ENCODE measurements at places on chromosomes 12 and 14. TPM values are rescaled to one million over a fixed set of nuclear protein-coding genes. Genes with fewer than 3 reads are reported as not detected.

CABP1 gene
- total RNA-seq = 6.9 TPM

ACSS3 gene
- total RNA-seq = not detected

RFLNA gene
- total RNA-seq = not detected

PTHLH gene
- not detected for total RNA-seq

VRTN gene
- not detected for total RNA-seq

SERPINA12 gene
- not detected for total RNA-seq

ACSM4 gene
- total RNA-seq = not detected

- ATAC-seq = no peak
- no peaks in the 10 kb centered on the region for H3K4me1 ChIP-seq
- peaks cover 3% of the 10 kb centered on the region for H3K27me3 ChIP-seq
- no peak overlapping the region for H3K27ac ChIP-seq
- H3K4me3 ChIP-seq = no peak overlapping the region
These were observed 98.3 kb downstream of the PDZRN4 start for GRCh38 chr12:41286426-41286825.

DNA sequence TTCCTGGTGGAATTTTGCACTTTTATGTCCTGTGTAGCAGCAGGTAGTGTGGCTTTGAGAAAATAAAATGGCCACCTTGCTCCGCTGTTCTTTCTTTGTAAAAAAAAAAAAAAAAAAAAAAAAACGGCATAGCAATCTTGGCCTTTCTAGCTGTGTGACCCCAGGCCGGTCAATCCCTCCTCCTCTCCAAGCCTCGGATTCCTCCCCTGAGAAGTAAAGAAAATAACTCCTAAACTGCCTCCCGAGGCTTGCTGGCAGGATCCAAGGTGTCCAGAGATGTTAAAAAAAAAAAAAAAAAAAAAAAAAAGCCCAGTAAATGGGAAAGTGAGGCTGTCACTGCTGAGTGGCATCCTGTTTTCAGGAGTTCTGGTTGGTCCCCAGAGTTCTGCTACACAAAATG, 23.9 kb upstream of the MAP1LC3B2 start:
- H3K27me3 ChIP-seq = no peaks in the 10 kb centered on the region
- H3K4me1 ChIP-seq = peaks cover 26% of the 10 kb centered on the region
- no peaks in the 10 kb centered on the region for H3K36me3 ChIP-seq
- ATAC-seq = no peak

- peak overlapping the region; percentile 98 for H3K27ac ChIP-seq
- peak overlapping the region; percentile 99 for H3K4me3 ChIP-seq
- H3K27me3 ChIP-seq = peaks cover 3% of the 10 kb centered on the region
- peaks cover 33% of the 10 kb centered on the region for H3K4me1 ChIP-seq
- ATAC-seq = peak; percentile 25
- peaks cover 65% of the 10 kb centered on the region for H3K36me3 ChIP-seq
These were observed 1.6 kb downstream of the VDR start for GRCh38 chr12:47903151-47903611.

DNA sequence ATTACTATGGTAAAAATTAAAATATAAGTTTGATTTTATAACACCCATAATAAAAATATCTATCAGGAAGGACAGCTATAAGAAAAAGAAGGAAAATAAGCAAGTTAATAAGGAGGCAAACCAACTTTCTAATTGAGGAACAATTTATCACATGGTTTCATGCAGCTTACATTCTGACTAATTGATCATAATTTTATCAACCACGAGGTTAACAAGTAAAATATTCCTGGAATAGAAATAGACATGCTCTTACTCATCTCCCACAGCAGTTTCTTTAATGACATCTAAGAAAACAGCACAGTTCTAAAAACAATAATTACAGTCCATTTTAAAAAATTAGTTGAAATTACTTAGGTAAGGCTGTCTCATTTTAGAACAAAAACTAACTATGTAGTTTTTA, 130.8 kb upstream of the KRR1 start:
- H3K27me3 ChIP-seq = no peaks in the 10 kb centered on the region
- peaks cover 19% of the 10 kb centered on the region for H3K4me1 ChIP-seq
- peaks cover 6% of the 10 kb centered on the region for H3K36me3 ChIP-seq
- ATAC-seq = peak; percentile 36

DNA sequence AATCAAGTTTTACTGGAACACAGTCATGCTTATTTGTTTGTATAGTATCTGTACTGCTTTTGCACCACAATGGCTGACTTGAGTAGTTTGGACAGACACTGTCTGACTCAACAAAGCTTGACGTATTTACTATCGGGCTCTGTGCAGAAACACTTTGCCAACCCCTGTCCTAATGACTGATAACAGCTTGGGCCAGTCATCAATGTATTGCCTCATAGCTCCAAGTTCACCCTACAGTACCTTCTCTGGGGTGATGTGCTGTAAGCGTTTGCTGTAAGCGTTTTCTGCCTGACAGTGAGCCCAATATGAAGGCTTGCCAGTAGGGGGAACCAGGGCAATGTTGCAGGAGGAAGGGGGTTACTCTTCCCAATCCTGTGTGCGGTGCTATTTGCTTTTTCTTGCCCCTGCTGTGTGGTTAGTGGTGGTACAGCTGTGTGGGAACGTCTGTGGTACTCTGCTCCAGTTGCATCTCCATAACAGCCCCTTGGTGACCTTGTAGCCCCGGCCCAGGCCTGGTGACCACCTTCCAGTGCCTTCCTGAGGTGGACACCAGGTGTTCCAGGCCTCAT, 5.4 kb upstream of the CCDC177 start:
- H3K4me1 ChIP-seq = no peaks in the 10 kb centered on the region
- peak; percentile 11 for ATAC-seq
- H3K27ac ChIP-seq = no peak overlapping the region
- no peaks in the 10 kb centered on the region for H3K36me3 ChIP-seq
- H3K4me3 ChIP-seq = no peak overlapping the region
- peaks cover 14% of the 10 kb centered on the region for H3K27me3 ChIP-seq

DNA sequence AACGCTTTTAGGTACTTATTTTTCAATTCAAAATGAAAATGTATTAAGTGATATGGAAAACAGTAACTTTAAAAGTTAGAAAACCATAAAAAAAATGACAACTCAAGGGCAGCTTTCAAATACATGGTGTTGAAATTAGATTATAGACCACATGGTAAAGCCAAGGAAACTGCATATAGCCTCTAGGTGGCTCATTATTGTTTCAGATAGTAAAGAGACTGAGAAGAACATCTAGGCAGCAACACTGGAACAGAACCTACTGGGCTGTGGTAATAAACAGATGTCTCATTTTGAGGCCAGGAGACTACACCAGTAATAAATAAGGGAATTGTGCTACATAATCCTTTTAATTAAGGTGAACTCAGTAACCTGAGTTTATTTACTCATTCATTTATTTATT, 13.0 kb downstream of the FBXO33 start:
- H3K27ac ChIP-seq = no peak overlapping the region
- no peak for ATAC-seq
- H3K4me1 ChIP-seq = peaks cover 15% of the 10 kb centered on the region
- H3K27me3 ChIP-seq = no peaks in the 10 kb centered on the region
- no peak overlapping the region for H3K4me3 ChIP-seq

- H3K36me3 ChIP-seq = no peaks in the 10 kb centered on the region
- peaks cover 24% of the 10 kb centered on the region for H3K27me3 ChIP-seq
- H3K4me3 ChIP-seq = no peak overlapping the region
- no peaks in the 10 kb centered on the region for H3K4me1 ChIP-seq
- ATAC-seq = no peak
These were observed 24.2 kb downstream of the GLT8D2 start for GRCh38 chr12:104025771-104026170.

DNA sequence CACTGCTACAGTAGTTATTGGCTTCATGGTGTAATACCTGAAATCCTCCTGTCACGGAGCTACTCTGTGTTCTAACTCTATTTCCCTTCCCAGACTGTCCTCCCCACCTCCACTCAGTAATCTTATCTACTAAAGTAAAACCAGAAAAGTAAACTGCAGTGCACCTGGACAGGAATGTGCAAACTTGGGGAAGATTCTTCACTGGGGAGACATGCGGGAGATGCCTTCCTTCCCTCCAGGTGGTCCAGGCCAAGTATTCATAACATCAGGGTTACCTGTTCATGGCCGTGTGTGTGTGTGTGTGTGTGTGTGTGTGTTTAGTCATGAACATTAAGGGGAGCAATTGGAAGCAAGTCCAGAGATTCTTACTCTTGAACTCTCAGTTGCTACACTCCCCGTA, 84.1 kb downstream of the IFNG start:
- no peaks in the 10 kb centered on the region for H3K4me1 ChIP-seq
- no peak for ATAC-seq
- H3K4me3 ChIP-seq = no peak overlapping the region
- no peak overlapping the region for H3K27ac ChIP-seq
- no peaks in the 10 kb centered on the region for H3K27me3 ChIP-seq

GRCh38 chr12:113220593-113221180, 577 bp upstream of the TPCN1 start:
- H3K4me1 ChIP-seq = peaks cover 13% of the 10 kb centered on the region
- no peaks in the 10 kb centered on the region for H3K27me3 ChIP-seq
- no peak for ATAC-seq
- peak overlapping the region; percentile 84 for H3K27ac ChIP-seq
- peak overlapping the region; percentile 98 for H3K4me3 ChIP-seq

DNA sequence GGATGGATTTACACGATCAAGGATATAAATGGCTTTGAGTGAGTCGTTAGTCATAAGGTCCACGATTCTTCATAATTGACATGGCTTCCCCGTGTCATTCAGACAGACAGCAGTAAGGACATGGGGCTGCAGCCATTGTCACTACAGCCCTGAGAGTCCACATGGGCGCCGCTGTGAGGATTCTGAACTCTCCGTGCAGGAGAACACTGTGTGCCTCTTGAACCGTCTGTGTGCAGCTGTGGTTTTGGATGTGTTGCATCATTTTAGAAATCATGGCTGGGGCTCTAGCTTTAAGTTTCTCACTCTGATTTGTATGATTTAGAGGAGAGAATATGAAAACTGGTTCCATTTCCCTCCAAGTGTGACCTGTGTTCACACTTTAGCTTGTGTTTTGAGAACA, 47.2 kb downstream of the NPAS3 start:
- ATAC-seq = no peak
- no peak overlapping the region for H3K27ac ChIP-seq
- no peaks in the 10 kb centered on the region for H3K36me3 ChIP-seq
- H3K4me3 ChIP-seq = no peak overlapping the region
- H3K27me3 ChIP-seq = peaks cover 11% of the 10 kb centered on the region

DNA sequence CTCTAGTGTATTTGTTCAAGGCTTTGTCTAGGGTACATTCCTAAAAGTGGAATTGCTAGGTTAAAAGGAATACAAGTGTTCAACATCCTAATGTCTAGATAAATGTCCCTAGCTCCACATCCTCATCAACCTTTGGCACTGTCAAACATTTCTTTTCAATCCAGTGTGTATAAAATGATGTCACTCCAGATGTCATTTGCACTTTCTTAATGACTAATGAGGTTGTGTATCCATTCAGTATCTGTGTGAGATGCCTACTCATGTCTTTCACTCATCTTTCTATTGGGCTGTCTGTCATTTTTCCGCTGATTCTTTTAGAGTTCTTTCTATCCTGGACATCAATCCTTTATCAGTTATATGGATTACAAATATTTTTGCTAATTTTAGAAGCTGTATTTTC, 43.3 kb downstream of the ARMH4 start:
- peaks cover 17% of the 10 kb centered on the region for H3K27me3 ChIP-seq
- H3K36me3 ChIP-seq = no peaks in the 10 kb centered on the region
- H3K4me3 ChIP-seq = no peak overlapping the region
- no peak overlapping the region for H3K27ac ChIP-seq
- H3K4me1 ChIP-seq = no peaks in the 10 kb centered on the region

- H3K4me1 ChIP-seq = peaks cover 10% of the 10 kb centered on the region
- no peaks in the 10 kb centered on the region for H3K36me3 ChIP-seq
- no peak for ATAC-seq
- H3K27ac ChIP-seq = no peak overlapping the region
These were observed 480.5 kb downstream of the VRK1 start for GRCh38 chr14:97277711-97278110.

GRCh38 chr12:69129017-69129416, 110.4 kb upstream of the CPSF6 start:
- no peaks in the 10 kb centered on the region for H3K36me3 ChIP-seq
- no peak overlapping the region for H3K27ac ChIP-seq
- no peak overlapping the region for H3K4me3 ChIP-seq
- H3K4me1 ChIP-seq = no peaks in the 10 kb centered on the region
- peaks cover 5% of the 10 kb centered on the region for H3K27me3 ChIP-seq

DNA sequence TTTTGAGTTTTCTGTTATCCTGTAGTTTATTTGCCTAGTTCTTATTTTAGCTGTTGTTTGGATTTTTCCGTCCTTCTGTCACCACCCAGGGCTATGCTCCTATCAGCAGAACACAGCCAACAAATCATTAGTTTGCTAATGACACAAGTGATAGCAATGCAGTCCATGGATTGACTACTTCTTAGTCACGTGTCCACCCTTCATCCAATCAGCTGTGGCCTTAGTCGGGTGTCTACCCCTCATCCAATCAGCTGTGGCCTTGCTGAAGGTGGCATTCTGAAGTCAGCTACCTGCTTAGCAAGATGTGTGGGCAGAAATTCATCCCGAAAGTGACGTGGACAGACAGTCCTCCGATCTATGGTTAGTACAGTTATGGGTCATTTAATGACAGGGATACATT, 182.3 kb downstream of the GALC start:
- H3K27ac ChIP-seq = no peak overlapping the region
- no peaks in the 10 kb centered on the region for H3K4me1 ChIP-seq
- peaks cover 10% of the 10 kb centered on the region for H3K27me3 ChIP-seq

DNA sequence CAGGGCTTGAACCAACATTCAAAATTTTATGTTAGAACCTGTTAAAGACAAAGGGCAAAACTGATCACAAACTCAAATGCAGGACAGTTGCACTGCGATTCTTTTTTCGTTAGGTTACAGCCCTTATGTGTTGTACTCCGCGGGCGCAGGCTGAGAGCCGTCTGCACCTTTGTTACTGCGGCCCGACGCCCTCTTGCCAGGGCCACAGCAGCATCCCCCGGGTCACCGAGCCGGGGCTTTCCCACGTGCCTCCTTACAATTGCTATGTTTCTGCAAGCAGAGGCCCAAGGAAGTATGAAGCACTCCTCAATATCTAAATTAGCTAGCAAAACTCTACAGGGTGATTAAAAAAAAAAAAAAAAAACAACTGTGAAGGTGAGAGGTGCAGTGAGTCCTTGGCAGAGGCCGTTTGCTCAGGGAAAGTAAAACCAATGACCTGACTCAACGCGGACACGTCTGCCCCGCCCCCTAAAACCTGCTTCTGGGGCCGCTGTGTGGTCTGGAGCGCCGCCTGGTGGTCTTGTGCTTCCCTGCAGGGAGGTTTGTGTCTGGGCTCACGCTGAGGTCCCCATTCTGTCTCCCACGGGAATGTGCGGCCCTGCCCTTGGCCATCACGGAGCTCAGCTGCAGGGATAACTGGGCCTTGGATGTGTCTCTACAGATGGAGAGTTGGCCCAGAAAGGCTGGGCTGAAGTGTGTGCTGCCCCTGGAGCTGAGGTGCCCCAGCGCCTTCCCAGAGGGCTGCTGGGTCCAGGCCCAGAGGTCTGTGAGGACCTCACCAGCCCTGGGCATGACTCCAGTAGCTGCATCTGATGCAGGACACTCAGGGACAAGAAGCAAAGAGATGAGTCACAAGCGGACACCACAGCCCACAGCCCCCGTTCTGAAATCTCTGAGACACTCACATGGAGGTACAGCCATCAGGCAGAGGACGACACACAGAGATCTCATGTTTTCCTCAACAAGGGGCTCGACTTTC, 418.5 kb downstream of the TMEM121 start:
- H3K27ac ChIP-seq = no peak overlapping the region
- peak; percentile 94 for ATAC-seq
- H3K4me3 ChIP-seq = peak overlapping the region; percentile 19
- H3K36me3 ChIP-seq = no peaks in the 10 kb centered on the region
- peaks cover 12% of the 10 kb centered on the region for H3K27me3 ChIP-seq
- no peaks in the 10 kb centered on the region for H3K4me1 ChIP-seq
